ENCODE measurements at places on chromosomes 2 and 18.

DNA sequence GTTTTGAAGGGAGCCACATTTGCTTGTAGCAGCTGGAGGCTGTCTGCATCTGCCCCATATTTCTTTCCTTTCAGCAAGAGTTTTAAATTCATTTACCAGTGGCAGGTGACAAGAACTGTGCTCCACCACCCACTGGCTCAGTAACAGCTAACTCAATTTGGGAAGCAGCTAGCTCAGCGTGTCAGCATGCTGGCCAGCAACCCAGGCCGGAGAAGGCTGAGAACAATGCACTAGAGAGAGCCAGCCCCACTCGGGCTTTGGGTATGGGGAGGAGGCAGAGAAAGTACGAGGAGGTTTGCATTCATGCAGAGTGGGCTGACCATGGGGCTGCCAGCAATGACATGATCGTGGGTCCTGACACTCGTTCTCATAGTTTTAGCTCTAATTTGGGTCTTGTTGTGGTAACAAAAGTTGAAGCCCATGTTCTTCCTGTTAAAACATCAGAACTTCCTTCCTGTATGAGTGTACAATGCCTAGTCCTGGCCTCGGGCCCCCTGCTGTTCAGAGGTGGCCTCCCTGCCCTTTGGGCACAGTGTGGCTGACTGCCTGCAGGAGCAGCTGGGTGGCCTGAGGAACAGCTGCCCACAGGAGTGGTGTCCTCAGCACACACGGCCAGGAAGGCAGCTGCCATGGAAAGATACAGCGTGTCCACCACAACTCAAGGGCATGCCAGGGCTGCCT lies 23.0 kb downstream of the CDC42EP3 start:
- no peak for DNase-seq

DNA sequence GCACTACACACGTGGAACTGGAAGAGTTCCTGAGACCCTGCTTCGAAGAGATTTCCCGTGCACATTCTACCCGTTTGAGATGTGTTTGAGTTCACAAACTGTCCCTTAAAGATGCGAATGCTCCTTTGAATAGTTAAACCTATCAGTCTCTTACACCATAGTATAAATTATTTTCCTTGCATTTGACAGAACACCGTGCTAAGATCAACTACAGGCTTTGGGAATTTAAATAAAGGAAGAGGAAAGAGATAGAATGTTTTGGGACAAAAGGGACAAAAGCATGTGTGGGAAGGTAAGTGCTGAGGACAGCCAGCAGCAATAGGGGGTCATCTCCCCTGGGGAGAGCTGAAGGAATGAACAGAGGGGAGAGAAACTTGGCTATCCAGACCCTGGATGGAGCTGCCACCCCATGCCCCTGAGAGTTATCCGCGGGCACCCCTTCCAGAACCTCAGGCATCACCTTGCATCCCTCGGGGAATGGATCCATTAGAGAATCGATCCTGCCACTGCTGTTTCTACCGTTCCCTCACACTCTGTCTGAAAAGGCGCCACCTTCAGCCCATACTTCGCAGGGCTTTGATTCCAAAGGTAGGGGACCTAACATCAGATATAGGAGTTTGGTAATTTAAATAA lies 888 bp upstream of the ADCY3 start:
- no peak for DNase-seq

GRCh38 chr2:20663196-20664070 lies 3.5 kb upstream of the GDF7 start:
- no peak for DNase-seq

DNA sequence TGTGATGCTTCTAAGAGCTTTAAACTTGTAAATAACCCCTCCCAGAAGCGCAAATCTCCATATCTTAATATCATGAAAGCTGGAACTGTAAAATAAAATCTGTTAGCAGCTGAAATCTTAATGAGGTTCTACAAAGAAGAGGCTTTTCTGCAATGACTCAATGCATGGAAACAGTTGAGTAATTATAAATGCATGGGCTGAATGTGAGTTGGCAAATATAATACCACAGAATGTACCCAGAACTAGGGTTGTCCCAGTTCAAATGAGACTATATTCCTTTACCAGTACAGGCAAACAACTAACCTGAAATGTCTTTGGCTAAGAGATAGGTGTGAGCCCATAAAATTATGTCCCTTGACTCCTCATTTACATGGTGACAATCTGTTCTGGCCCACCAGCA lies 52.9 kb downstream of the SATB2 start:
- DNase-seq = no peak

DNA sequence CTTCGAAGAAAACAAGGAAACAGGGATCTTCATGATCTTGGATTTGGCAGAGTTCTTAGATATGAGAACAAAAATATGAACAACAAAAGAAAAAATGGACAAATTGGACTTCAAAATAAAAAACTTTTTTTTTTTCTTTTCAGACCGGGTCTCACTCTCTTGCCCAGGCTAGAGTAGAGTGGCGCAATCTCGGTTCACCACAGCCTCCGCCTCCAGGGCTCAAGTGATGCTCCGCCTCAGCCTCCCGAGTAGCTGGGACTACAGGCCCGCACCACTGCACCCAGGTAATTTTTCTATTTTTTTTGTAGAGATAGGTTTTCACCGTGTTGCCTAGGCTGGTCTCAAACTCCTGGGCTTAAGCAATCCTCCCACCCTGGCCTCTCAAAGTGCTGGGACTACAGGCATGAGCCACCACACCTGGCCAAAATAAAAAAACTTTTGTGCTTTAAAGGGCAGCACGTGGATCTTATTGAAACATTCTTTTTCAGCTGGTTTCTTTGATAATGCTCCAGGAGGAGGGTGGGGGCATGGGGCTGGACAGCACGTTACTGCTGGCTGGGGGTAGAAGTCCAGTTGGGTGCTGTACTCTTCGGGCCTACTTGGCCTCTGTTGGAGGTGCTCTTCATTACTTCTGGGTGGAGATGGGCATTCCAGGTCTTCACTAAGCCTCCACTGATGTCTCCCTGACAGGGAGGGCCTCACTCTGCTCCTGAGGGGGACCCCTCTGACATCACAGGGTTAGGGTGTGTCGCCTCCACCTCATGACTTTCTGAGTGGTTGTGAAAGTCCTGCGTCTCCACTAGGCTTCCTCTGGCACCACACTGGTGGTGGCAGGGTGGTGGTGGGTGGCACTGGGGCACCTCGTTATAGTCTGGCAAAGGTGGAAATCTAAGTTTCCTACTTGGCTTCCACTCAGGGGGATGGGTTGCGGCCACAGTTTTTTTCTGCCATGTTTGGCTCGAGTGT lies 150.5 kb upstream of the XPO1 start:
- DNase-seq = no peak

GRCh38 chr18:76756531-76757253 lies 65.7 kb upstream of the ZNF236 start:
- DNase-seq = no peak

DNA sequence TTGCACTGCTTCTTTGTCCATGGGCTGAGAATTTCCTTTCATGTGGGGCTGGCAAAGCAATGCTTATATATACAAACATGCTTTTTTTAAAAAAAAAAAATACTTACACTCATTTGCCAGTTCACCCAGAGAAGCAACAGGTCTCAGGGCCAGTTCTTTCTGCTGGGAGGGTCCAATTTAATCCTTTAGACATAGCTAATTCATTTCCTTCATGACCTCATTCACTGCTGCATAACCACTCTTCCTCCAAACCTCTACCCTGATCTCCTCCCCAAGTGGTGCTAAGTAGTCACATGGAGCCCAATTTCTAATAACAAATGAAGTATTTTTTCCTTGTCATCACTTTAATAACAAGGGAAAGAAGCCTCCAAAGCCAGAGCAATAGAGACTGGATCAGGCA lies 17.1 kb upstream of the TMEM178A start:
- no peak for DNase-seq

DNA sequence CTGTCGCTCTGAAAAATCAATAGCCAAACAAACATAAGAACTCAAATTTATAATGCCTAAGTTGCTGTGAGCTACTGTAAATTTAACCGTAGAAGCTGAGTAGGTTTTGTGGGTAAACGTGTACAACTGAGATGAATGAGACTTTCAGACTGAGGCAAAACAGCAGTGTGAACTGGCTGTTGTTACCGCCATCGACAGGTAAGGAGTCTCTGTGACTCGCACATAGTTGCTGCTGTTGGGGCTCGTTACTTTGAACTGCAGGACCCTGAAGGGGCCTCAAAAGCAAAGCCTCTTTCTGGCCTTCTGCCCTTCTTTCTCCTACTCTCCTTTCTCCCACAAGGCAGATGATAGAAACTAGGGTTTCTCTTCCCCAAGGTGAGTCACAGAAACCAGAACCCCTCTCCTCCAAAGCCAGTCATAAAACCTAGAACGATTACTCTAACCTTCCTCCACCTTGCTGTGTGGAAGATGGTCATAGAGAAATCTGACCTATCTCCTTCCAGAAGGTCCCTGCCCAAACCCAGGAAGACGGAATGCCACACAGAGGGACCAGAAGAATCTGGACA lies 101.2 kb downstream of the DLGAP1 start:
- no peak for DNase-seq

DNA sequence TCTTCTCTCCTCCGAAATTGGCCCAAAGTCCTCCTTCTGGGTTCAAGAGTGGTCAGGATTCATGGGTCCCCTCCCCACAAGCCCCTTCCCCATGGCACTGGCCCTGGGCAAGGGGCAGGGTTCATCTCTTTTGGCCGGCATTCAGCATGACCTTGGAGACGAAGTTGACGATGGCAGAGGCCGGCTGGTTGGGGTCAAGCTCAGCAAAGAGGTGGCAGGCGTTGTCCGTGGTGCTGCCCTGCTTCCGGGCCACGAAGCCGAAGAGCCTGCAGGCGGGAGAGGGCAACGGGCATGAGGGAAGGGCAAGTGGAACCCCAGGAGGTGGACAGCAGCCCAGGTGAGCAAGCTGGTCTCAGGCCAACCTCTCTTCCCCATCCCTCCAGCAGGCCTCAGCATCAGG lies 198.5 kb downstream of the TNS1 start:
- no peak for DNase-seq

- DNase-seq = no peak
Measured at GRCh38 chr18:35973650-35974049, 1.2 kb downstream of the RMP24 start.

- DNase-seq = no peak
Measured at GRCh38 chr2:221895366-221896121, 323.4 kb upstream of the EPHA4 start.

- DNase-seq = no peak
Measured at GRCh38 chr2:74149570-74150319, 2.0 kb upstream of the BOLA3 start.

Data from brain pericyte (primary cell).